Nasal cavity respiratory epithelium epithelial cell of viscerocranial mucosa (primary cell): ENCODE measurements at places on chromosomes 13 and 19. TPM values are rescaled to one million over a fixed set of nuclear protein-coding genes. Genes with fewer than 3 reads are reported as not detected.

TSSK6 gene
- 3.6 and 4.4 TPM in 2 replicates for total RNA-seq

IL4I1 gene
- 0.14 and 0.34 TPM in 2 replicates for total RNA-seq

NXNL1 gene
- not detected in 2 replicates for total RNA-seq

ZNF723 gene
- total RNA-seq, result not detected in 2 replicates

ZNF726 gene
- total RNA-seq, result 1.7 and 2.4 TPM in 2 replicates

SLC25A41 gene
- 0.21 TPM in 1 of 2 replicates, not detected in the other for total RNA-seq

ERCC1 gene
- 36.2 and 84.8 TPM in 2 replicates for total RNA-seq

SERP2 gene
- total RNA-seq, result 0.36 and 0.68 TPM in 2 replicates

CCDC194 gene
- 0.07 TPM in 1 of 2 replicates, not detected in the other for total RNA-seq

PRSS57 gene
- not detected in 2 replicates for total RNA-seq

CNOT3 gene
- 10.3 and 25.8 TPM in 2 replicates for total RNA-seq

C19orf81 gene
- total RNA-seq, result 0.68 TPM in 1 of 2 replicates, not detected in the other

ASF1B gene
- under 0.01 and 0.28 TPM in 2 replicates for total RNA-seq

IRF3 gene
- total RNA-seq, result 104 and 109 TPM in 2 replicates

A1BG gene
- total RNA-seq, result 0.78 and 3.4 TPM in 2 replicates

C1QTNF9B gene
- not detected in 2 replicates for total RNA-seq

CYP4F8 gene
- total RNA-seq, result not detected in 2 replicates

AP3D1 gene
- total RNA-seq, result 89.2 and 208 TPM in 2 replicates

NOTCH3 gene
- total RNA-seq, result 66.0 and 251 TPM in 2 replicates

SLC35E1 gene
- 43.7 and 48.1 TPM in 2 replicates for total RNA-seq

METTL21C gene
- total RNA-seq, result not detected in 2 replicates

NCCRP1 gene
- 8.9 and 9.3 TPM in 2 replicates for total RNA-seq

POU4F1 gene
- under 0.01 TPM in 1 of 2 replicates, not detected in the other for total RNA-seq

MEIOSIN gene
- not detected in 2 replicates for total RNA-seq
